Fibroblast of upper back skin (primary cell): ENCODE measurements at places on chromosomes 1 and 21.

- DNase-seq, result no peak
These were observed 408.5 kb downstream of the PTPRU start for GRCh38 chr1:29644812-29645211.

DNA sequence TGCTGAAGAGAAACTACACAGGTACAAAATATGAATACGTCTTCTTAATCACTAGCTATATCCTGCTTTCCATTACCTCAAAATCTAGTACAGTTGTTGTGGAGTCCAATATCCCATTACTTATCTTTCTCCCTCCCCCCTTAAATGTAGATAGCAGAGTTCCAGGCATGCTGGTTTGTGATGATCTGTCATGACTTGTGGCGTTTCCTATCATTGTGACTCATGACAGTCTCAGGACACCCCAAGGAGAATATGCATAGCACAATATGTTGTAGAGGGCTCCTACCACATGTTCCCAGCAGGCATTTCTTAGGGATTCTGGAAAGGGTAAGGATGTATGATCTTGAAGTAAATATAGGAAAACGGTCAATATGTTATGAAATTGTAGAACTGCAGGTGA, 206.9 kb downstream of the USH2A start:
- peak; percentile 23 for DNase-seq

- DNase-seq, result no peak
These were observed 512.7 kb upstream of the ADGRL4 start for GRCh38 chr1:79519084-79519760.

GRCh38 chr1:22875841-22876240, 96.8 kb downstream of the LACTBL1 start:
- DNase-seq, result no peak

- no peak for DNase-seq
These were observed 127.7 kb downstream of the TGFB2 start for GRCh38 chr1:218472885-218473284.
